NCI-H1105 treated with DMSO at 0.1 percent for 48 hours (cell line): ENCODE measurements at places on chromosomes 1 and 21.

- DNase-seq: peak; percentile 11
These were observed 209.5 kb downstream of the RPS6KC1 start for GRCh38 chr1:213260311-213261075.

GRCh38 chr1:87243573-87243972, 85.1 kb upstream of the LMO4 start:
- DNase-seq: no peak

DNA sequence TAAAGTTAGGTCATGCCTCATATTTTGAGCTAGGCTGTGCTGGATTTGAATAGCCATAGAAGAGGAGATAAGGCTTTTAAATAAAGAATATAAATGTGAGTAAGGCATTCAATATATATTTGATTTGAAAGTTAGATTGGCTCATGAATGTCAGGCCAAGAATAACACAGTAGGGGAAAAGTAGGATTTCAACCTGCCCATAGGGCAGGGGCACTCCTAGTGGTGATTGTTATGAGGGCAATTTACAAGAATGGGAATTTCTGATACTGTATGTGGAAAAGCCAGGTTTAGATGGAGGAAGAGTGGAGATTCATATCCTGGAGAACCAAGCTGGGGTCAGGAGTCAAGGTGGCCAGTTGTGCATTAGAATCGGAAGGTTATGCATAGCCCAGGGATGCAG, 74.9 kb downstream of the DNAH14 start:
- no peak for DNase-seq

DNA sequence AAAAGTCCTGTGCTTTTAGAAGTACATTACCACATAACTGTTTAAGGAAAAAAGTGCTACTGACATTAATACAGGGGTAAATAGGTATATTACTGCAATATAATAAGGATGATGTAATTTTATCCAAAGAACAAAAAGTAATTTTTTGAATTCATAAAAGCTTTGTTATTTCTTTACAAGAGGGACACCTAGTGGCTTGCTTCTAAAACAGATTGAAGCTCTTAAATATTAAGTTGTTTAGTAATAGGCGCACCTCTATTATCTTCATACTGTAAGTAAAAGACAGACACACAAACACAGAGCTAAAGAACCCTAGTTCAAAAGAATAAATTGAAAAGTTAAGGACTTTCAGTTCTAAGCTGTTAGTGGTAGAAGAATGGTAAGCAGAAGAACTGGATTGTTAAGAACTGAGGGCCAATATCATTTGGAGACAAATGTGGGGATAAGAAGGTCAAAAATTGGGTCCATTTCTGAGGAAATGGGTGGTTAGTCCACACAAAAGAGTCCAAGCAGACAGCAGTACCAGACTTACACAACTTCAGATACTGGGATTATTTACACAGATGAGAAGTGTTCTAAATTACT, 15.4 kb downstream of the ZNHIT6 start:
- DNase-seq: peak; percentile 23

- no peak for DNase-seq
These were observed 110.9 kb downstream of the TOMM20 start for GRCh38 chr1:235017719-235018118.

- no peak for DNase-seq
These were observed 30.6 kb upstream of the INSL5 start for GRCh38 chr1:66831529-66832239.

DNA sequence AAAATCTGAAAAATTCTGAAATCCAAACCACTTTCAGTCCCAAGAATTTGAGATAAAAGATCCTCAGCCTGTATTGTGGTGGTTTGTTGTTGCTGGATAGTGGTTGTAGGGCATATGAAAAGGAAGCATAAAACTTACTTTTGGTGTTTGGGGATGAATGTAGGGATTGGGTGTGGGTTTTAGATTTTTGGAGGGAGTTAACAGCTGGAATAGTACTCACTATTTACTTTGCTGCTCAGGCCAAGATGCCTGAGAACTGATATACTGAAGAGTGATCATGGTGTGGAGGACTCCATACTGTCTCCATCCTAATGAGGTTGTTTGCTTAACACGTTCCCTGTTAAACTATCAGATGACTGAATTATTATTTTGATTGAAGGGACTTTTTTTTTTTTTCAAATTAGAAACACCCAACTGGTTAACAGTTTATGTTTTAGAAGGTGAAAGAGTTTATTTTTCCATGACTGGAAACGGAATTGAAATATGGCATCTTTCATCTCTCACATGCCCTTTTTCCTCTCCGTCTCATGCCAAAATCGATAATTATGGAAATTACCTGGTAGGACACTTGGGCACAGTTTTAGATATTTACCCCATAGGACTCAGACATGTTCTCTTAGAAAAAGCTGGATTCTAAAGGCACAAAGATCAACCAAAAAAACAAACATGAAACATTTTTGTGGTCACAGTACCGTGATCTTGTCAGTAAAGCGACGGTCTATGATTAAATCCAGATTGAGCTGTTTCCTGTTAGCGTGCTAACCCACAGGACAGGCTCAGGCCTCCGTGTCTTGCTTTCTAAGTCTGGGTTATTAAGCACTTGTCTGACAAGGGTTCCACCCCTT, 37.3 kb downstream of the RGL1 start:
- DNase-seq: peak; percentile 32

GRCh38 chr1:224519874-224520273, 85.3 kb upstream of the WDR26 start:
- DNase-seq: no peak

DNA sequence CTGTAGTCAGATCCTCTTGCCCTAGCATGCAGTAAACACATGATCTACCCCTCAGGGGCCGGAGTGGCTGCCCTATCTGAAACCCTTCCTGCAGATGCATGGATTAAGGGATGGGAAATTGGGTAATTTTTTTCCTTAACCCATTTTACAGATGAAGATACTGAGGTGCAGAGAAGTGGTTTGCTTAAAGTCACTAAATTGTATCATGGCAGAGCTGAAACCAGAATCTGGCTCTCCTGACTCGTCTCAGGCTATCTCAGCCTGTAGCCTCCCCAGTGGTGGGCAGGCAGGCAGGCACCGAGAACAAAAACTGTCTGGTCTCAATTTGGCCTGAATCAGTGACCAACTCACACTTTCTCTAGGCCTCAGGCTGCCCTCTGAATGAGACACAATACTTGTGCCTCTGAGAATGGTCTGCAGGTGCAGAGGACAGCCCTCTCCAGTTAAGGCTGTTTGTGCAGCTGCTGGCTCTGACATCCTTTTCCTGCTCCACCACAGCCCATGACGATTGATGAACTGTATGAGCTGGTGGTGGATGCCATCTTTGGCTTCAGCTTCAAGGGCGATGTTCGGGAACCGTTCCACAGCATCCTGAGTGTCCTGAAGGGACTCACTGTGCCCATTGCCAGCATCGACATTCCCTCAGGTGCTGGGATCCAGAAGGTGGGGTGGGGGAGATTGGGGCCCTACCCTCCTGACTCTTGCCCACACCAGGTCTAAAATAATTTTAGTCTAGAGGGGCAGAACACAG, 1.5 kb downstream of the NAXE start:
- DNase-seq: no peak

DNA sequence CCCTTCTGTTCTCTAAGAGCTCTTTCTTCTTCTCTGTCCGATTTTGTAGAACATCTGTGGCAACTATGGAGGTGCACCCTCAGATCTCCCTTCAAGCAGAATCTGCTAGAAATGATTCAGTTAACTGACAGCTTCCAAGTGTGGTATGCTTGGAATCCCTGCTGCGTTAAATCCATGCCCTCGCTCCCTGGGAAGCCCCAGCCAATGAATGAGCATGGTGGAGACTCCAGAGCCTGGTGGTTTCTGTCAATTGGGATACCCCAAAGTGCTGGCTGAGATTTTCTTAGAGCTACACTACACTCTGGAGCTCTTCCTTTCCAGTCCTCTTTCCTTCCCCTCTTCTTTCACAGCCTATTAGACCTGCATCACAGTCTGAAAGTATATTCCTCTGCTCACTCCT, 116.3 kb upstream of the C1orf21 start:
- DNase-seq: no peak

GRCh38 chr1:31445951-31446350, 32.9 kb downstream of the SERINC2 start:
- no peak for DNase-seq

DNA sequence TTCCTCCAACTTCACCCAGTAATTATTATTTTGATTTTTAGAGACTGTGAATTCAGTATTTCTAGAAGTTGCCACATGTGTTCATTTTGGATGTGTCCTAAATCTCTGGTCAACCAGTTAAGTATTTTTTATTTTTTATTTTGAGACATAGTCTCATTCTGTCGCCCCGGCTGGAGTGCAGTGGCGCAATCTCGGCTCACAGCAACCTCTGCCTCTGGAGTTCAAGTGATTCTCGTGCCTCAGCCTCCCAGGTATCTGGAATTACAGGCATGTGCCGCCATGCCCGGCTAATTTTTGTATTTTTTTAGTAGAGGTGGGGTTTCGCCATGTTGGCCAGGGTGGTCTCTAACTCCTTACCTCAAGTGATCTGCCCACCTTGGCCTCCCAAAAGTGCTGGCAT, 8.0 kb downstream of the MACF1 start:
- no peak for DNase-seq

DNA sequence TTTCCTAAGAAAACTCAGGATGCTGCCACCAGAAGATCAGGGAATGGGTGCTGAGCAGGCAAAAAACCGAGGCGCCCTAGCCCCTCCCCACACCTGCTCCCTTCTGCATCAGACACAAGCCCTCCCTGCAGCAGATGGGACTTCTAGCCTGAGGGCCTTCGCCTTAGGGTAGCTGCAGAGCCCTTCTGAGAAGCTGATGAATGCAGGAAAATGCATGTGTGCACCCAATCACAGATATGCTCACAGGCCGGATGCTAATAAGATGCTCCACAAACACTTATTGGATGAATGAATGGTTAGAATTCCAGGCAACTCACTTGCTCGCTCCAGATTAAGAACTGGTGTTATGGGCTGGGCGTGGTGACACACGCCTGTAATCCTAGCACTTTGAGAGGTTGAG, 6.8 kb upstream of the C1orf210 start:
- no peak for DNase-seq

DNA sequence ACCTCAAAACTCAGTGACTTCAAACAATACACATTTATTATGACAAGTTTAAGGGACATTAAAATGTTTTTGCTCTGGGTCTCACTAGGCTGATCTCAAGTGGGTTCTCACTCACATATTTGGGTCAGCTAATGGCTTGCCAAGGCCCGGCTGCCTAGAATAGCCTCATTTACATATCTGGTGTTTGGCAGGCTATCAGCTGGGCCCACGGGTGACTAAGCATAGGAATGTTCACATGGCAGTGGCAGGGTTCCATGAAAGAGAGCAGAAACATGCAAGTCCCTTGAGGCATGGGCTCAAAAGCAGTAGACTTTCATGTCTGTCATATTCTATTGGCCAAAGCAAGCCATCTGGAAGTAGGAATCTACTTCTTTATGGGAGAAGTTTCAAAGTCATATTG, 492.6 kb downstream of the KCNT2 start:
- DNase-seq: no peak

DNA sequence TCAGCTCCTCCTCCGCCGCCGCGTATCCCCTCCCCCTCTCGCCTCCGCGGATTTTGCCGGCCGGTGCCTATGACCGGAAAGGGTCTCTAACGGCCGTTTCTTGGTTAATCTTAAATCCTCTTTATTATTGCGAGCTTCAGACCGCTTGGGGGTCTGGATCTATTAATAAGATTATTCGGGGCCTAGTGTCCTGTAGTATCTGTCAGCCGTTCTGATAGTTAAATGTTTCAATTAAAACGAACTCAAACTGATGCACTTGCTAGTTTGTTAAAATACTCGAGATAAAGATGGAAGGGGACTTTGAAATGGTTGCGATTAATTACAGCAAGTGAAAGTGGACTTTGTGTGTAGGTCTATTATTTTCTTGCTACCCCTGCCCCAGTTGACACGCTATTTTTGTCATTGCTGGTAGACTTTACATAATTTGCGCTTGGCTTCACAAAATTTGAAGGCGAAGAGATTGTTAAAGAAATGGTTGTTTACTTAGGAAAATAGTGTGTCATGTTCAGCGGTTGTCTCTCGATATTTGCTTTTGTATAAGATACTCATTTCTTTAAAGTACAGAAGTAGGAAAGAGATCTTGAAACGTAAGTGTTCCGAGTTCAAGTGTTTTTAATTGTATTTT, 779 bp downstream of the SON start:
- no peak for DNase-seq

- no peak for DNase-seq
These were observed 3.8 kb upstream of the ARHGEF2 start for GRCh38 chr1:155982106-155982505.

GRCh38 chr21:19122356-19122755, 718.8 kb upstream of the TMPRSS15 start:
- peak; percentile 90 for DNase-seq

- DNase-seq: no peak
These were observed 78.1 kb downstream of the ERG start for GRCh38 chr21:38420140-38420539.

- DNase-seq: no peak
These were observed 156.5 kb upstream of the ZNF648 start for GRCh38 chr1:182217967-182218366.

DNA sequence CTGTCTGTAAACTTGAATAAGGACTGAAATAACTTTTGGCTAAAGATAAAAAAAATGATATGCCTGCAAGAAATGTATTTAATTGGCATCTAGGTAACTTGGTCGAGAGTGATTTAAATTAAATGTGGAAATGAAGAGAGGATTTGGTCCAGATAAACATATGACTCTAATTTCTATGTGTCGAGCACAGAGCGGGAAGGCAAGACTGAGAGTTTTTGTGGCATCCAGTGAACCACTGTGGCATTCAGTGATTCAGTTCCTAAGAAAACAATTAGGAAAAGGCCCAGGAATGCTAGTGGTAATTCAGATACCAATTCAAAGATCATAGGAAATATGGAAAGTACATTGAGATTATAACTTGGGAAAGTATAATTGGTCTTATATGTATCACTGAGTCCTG, 39.6 kb downstream of the PDE4B start:
- DNase-seq: no peak

DNA sequence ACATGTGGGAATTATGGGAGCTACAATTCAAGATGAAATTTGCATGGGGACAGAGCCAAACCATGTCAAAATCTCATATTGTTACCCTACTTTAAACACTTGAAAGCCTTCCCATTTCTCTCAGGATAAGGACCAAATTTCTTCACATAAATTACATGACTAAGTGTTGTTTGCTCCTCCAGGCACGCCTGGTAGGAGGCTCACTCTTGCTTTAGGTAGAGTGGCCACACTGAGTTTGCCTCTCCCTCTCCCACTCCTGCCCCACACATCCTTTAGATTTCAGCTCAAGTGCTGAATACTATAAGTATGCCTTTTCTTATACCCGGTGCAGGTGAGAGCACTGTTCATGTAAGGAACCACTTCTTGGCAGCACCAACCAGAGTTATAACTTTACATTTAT, 279.1 kb downstream of the DNM3 start:
- DNase-seq: no peak
